ENCODE measurements at places on chromosomes 1 and 21.

GRCh38 chr1:30507401-30508174 is 215.8 kb downstream of the MATN1 start:
- DNase-seq = no peak

- DNase-seq = no peak
These were observed 568.4 kb upstream of the CAMK1G start for GRCh38 chr1:209015092-209015491.

- no peak for DNase-seq
These were observed 82.3 kb downstream of the PGM1 start for GRCh38 chr1:63675420-63675931.

DNA sequence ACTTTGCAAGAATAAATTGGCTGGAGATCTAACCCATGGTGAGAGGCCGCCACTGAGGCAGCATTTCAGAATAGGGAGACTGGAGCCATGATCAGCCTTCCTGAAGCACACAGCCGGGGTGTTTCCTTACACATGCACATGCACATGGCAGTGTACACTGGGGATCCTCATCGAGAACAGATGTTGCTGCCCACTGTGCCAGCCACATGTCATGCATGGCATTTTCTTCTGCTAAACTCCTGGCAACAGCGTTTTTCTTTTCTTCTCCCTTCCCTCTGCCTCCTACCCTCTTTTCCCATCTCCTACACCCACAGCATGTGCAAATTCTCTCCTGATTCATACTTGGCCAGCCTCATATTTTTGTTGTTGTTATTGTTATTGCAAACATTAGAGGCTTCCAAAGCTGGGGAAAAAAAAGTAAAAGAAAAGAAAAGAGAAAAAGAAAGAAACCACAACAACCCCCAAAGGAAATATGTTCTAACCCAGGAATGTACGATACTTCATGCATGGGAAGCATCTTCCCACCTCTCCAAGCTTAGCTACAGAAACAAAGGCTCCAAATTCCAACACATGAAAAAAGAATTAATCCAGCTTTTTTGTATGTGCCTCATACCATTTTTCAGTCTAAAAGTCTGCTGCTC is 344.0 kb downstream of the ASTN1 start:
- no peak for DNase-seq

GRCh38 chr21:18298228-18298627 is 53.6 kb downstream of the CHODL start:
- no peak for DNase-seq

- DNase-seq = no peak
These were observed 94.5 kb downstream of the PRDM2 start for GRCh38 chr1:13794231-13795187.

GRCh38 chr21:18164933-18165332 is 79.7 kb upstream of the CHODL start:
- no peak for DNase-seq

DNA sequence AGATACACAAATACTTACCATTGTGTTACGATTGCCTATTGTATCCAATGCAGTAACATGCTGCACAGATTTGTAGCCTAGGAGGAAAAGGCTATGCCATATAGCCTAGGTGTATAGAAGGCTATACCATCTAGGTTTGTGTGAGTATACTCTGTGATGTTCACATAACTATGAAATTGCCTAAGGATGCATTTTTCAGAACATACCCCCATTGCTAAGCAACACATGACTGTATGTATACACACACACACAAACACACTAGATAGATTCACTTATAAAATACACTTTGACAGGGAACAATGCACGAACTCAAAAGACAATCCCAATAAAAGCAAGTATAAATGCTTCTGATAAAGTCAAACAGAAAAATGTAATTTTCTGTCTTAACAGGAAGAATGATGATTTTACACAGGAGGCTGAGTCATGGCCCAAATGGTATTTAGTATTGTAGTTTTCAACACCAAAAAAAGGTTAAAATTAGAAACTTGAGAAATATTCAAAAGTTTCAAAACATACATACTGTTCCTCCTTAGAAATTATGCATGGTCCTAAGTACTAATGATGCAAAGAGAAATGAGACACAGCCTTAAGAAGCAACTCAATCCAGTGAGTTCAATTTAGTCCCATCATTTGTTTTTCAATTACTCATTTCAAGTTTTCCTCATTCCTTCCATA is 12.2 kb downstream of the FH start:
- no peak for DNase-seq

- no peak for DNase-seq
These were observed 149.3 kb upstream of the WNT4 start for GRCh38 chr1:22292011-22292788.

DNA sequence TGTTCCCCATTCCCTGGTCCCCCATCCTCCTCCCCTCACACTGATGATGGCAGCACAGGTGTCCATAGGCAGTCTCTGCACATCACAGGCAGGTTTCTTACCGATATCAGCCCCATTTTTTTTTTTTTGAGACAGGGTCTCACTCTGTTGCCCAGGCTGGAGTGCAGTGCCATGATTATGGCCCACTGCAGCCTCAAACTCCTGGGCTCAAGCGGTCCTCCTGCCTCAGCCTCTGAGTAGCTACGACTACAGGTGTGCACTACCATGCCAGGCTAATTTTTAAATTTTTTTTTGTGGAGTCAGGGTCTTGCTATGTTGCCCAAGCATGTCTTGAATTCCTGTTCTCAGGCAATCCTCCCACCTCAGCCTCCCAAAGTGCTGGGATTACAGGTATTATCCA is 28.9 kb upstream of the SDHB start:
- no peak for DNase-seq

DNA sequence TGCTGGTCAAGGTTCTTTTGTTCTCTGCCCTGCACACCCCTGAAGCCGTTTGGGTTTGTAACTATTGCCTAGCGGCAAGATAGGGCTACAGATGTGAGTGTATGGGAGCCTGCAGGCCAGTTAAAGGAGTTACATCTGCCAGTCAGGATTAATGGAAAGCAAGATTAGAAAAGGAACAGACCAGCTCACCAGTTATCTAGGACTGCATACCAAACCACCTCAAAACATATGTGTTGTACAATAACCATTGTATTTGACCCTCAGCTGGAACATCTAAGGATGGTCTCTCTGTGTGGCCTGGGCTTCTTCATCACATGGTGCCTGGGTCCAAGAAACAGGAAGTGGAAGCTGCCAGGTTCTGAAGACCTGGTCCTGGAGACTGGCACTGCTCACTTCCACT is 52.5 kb upstream of the FBXO28 start:
- no peak for DNase-seq

GRCh38 chr1:230048322-230048721 is 18.7 kb upstream of the GALNT2 start:
- no peak for DNase-seq

GRCh38 chr1:159952932-159953331 is 1.1 kb downstream of the SLAMF9 start:
- no peak for DNase-seq

- DNase-seq = no peak
These were observed 293.7 kb downstream of the PCP4 start for GRCh38 chr21:40160911-40161310.

GRCh38 chr1:229953736-229954326 is 113.2 kb upstream of the GALNT2 start:
- DNase-seq = no peak

- DNase-seq = no peak
These were observed 2.8 kb upstream of the C1orf162 start for GRCh38 chr1:111471012-111471411.

DNA sequence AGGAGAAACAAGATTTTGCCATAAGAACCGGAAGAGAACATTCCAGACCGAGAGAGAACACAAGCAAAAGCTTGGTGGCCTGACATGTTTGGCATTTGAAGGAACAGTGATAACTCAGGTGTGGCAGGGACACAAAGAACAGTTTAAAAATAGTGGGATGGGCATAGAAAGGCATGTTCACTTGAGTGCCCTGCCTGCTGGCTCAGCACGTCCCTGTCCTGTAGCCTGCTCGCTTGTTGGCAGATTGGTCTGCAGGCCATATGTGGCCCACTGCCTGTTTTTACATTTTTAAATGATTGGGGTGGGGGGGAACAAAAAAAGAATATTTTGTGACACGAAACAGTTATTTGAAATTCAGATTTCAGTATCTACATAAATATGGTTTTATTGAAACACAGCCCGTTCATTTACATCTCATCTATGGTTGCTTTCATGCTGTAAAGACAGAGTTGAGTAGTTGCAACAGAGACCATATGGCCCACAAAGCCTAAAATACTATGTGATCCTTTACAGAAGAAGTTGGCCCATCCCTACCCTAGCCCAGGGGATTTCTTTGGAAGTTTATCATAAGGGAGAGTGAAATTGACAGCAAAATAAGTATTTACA is 100.7 kb downstream of the RGL1 start:
- no peak for DNase-seq

- no peak for DNase-seq
These were observed 108.2 kb upstream of the GREM2 start for GRCh38 chr1:240719953-240720700.

DNA sequence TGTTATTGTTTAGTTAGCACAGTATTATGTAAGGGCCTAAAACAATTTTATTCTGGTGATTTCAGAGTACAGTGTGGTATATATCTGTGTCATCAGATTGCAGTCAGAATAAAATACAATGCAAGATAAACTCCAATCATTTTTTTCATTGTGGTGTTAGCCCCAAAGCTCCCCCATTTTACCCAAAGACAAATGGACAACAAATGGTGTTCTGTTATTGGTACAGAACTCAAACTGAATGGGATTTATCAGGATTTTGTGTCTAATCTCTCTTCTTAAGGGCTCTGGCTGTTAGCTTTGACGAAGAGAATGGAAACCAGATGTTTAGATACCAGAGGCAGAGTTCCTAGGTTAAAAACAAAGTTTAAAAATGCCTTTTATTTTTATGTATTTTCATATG is 163.1 kb upstream of the USP25 start:
- no peak for DNase-seq

- no peak for DNase-seq
These were observed 403 bp downstream of the CCNL2 start for GRCh38 chr1:1398677-1399186.

- DNase-seq = no peak
These were observed 106.8 kb downstream of the NTNG1 start for GRCh38 chr1:107247679-107248078.

DNA sequence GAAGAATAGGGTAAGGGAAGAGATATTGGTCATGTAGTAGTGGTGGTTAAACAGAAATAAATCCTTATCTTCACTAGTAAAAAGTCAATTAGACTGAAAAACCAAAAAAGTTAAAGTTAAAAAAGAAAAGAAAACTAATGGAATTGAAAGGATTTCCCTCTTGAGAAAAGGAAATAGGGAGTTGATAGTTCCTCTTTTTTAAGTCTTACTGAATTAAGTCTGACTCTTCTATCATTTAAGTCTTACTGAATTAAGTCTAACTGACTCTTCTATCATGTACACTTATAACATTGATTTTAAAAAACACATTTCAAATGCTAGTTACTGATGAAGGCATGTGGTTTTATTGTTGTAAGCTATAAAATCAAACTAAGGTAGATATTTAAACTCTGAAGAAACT is 49.5 kb upstream of the TENT5C start:
- no peak for DNase-seq

DNA sequence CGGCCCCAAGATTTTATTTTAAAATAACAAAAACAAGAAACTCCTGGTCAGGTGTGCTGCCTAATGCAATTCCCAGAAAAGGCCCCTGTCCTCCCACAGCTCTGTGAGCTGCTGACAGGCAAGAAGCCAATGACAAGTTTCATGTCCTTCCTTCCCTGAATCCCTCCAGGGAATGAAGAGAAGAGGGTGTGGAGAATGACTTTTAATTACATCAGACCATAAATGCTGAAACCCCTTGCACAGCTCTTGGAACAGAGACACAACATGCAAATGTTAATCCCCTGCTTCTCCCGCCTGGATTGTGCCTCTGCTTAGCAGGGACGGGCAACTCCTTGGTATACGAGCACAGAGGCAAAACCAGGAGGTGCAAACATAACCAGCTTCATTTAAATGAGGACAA is 228.1 kb upstream of the CAMK1G start:
- no peak for DNase-seq

GRCh38 chr21:45719177-45719802 is 75.8 kb downstream of the PCBP3 start:
- no peak for DNase-seq

- no peak for DNase-seq
These were observed 24.0 kb downstream of the ABCA4 start for GRCh38 chr1:94096797-94097549.

DNA sequence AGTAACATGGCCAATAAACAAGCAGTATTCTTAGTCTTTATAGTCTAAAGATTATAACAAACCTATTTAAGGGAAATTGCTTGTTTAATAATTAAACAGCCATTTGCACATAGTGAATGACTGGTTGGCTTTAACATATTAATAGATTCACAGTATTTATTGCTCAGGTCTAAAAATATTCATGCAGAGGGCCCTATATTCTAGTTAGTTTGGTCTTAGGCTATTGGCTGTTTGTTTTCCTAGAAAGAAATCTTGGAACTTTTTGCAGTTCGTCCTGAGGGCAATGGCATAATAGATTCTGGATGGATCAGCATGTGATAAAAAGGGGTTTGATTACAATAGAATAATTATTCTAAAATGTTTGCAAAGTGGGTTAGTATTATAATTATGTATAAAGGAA is 34.7 kb downstream of the BACH1 start:
- no peak for DNase-seq

GRCh38 chr21:33168886-33169285 is 60.9 kb upstream of the IFNAR2 start:
- DNase-seq = no peak

GRCh38 chr21:30990514-30991262 is 47.6 kb downstream of the KRTAP19-8 start:
- DNase-seq = no peak

DNA sequence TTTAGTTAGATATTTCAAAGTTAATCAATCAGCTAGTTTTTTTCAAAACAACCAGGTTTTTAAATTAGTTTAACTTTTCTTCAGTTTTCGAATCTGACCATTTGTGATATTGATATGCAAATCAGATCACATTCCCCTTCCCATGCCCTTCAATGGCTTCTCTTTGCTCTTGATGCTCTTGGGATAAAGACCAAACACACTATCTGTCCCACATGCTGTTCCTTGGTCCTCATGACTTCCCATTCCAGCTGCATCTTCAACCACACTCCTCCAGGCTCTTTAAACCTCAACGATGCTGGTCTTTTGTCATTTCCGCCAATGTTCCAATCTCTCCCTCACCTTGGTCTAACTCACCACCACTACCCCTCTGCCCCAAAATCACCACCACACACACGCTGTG is 285.8 kb downstream of the LMX1A start:
- DNase-seq = no peak

- no peak for DNase-seq
These were observed 171.5 kb upstream of the DUSP10 start for GRCh38 chr1:221913351-221913892.

GRCh38 chr1:98047171-98047570 is 126.3 kb upstream of the DPYD start:
- no peak for DNase-seq

Measured in D721Med (cell line).